ENCODE measurements at places on chromosomes 12 and 14.
A peak's percentile ranks its signal among the peaks of the same experiment; 100 is the strongest.

DNA sequence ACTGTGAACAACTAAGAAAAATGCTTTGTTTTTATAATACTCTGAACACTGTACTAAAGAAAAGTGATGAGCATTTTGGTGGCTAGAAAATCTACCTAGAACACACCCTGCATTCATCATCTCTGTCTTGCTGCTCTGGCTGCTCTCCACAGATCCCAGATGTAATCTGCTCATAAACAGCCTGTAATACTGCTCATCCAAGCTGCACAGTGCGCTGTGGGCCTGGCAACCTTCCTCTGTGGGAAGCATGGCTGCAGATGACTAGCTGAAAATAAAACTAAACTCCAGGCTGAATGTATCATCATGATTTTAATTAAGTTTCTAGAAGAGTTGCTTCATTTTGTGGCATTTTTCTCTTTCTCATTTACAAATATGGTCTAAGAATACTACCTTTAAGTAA, 200.7 kb downstream of the SLC2A13 start:
- peak; percentile 78 for DNase-seq

GRCh38 chr12:100141998-100142850, 450 bp downstream of the BLTP3B start:
- DNase-seq = peak; percentile 82

GRCh38 chr14:105496831-105497591, 6.0 kb downstream of the TEDC1 start:
- no peak for DNase-seq

DNA sequence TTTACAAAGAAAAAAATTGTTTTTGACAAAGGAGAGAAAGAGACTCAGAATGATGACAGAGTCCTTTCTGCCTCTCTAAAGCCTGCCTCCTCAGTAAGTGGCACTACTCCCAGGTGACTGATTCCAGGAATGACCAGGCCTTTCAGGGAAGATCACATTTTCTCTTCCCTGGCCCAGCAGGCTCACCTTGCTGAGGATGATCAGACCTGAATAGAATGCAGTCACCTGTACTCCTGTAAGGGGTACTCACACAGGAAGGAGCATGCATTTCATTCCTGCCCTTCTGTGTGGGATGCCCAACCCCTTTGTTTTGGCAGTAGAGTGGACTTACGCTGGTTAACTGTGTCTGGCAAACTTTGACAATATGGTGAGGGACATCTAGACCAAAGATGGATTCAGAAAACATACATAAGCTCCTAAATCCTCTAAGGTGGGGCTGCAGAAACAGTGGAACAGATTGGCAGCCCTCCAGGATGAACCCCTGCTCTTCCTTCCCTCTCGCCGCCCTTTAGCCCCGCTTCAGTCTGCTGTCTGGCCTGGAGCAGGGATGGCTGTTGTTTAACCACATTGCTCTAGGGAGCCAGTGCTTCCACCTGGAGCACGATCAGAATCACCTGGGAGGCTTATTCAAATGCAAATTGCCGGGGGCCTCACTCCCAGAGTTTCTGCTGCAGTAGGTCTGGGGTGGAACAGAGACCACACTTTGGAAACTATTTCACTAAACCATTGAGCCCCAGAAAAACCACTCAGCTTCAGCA, 29.8 kb downstream of the ERG28 start:
- DNase-seq = no peak

DNA sequence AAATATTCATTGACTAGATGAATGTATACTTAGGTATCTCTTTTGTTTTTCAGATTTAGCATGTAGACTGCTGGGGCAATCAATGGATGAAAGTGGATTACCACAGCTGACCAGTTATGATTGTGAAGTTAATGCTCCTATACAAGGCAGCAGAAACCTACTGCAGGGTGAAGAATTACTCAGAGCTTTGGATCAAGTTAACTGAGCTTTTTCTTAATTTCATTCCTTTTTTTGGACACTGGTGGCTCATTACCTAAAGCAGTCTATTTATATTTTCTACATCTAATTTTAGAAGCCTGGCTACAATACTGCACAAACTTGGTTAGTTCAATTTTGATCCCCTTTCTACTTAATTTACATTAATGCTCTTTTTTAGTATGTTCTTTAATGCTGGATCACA, 15.3 kb upstream of the SNAPC1 start:
- no peak for DNase-seq

DNA sequence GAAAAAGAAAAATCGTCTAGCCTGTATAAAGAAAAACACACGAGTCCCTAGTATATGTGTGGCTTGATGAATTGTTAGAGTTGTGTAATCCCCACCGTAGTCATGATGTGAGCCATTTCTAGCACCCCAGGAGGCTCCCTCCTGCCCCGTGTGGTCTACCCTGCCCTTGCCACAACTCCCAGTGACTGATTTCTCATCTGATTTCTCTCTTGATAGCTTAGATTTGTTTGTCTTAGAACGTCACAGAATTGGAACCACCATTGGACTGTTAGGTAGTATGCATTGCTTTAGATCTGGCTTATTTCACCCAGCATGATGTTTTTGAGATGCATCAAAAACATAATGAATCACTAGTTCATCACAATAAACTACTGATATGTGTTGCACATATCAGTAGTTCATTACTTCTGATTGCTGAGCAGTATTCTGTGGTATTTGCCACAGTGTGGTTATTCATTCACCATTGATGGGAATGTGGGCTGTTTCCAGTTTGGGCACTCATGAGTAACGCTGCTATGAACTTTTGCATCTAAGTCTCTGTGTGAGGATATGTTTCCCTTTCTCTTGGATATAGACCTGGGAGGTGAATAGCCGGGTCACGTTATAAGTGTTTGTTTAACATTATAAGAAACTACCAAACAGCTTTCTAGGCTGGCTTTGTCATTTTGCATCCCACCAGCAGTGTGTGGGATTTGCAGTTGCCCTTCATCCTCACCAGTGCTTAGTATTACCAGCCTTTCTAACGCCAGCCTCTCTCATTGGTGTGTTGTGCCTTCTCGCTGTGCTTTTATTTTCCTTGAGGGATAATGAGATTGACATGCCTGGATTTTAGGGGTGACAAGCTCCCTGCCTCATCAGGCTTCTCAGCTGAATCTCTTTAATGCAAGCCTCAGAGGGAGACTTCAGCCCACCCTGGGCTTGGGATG, 31.9 kb upstream of the NCOR2 start:
- no peak for DNase-seq

GRCh38 chr14:53814392-53814791, 142.2 kb downstream of the BMP4 start:
- DNase-seq = no peak

- DNase-seq = no peak
These were observed 65.6 kb downstream of the CCDC88C start for GRCh38 chr14:91352053-91352452.

- no peak for DNase-seq
These were observed 14.9 kb upstream of the SNAPC1 start for GRCh38 chr14:61747342-61747741.

GRCh38 chr14:44889595-44890471, 71.9 kb downstream of the KLHL28 start:
- no peak for DNase-seq

GRCh38 chr12:16300122-16300521, 22.6 kb upstream of the SLC15A5 start:
- no peak for DNase-seq

DNA sequence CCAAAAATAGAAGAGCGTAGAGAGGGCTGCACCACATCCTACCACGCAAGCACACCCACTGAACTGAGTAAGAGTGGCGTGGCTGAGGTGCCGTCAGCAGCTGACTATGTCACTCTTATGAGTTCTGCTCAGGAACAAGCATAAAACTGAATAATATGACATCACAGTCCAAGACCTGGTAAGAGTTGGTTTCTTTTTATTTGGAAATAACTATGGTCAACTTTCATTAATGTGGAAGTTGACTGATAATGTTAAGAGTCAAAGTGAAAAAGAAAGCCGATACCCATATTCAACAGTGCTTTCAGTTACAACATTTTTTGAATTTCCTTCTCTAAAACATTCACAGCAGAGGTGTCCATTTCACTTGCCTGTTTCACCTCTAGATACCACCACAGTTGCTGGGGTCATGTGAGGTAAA, 44.6 kb downstream of the GNS start:
- no peak for DNase-seq

GRCh38 chr12:127760357-127760756, 506.6 kb upstream of the TMEM132C start:
- no peak for DNase-seq

GRCh38 chr12:110347767-110348166, 55.7 kb downstream of the ANAPC7 start:
- DNase-seq = no peak

DNA sequence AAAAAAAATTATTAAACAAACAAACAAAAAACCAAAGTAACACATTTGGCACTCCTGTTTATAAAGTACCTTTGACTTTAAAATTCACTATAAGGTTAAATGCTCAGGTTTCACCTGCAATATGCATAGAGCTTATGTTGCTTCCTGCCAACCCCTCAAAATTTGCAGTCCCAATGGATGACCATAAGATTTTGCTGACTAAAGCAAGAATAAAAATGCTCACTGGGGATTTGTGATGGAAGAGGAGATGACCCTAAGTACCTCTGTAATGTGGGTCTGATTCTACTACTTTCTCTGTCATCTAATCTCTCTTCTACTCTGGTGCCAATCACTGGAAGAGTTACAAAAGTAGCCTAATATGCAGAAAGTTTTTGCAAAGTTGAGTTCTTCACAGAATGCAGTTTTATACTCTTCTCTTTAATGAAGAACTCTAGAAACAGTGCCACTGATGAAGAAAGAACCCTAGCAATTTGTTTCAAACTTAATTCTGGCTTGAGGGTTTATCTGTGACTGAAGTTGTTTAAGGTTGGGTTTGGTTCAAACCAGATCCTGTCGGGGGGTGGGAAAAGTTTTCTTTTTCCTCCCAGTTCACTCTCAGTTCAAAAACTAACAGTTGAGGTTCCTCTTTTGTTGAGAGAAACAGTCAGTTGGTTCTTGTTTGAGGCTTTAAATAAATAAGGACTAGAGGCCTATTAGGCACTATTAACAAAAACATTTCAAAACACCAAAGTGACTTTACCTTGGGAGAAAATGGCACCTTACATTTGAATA, 10.9 kb downstream of the WASHC3 start:
- DNase-seq = no peak

DNA sequence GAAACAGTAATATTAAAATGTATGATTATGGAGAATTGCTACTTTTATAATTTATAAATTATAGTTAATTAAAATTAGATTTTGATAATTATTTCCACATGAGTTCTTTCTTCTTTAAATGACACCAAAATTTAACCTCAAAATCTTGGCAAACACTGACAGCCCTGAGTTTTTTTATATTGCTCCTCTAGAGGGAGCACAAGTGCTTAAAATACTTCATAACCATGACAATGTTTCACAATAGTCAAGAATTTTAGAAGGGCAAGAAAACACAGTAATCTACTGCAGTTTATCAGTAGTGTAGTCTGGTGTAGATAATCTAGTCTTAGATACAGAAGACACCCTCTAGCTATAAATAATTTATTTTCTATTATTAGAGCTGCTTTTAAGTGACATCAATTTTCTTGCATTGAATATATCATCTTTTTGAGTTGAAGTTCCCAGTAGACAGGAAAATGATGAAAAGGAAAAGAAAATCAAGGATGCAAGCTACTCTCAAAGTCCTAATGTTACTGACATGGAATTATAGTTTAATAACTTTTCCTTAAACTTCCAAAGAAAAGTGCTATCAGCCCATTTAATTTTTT, 14.3 kb upstream of the PTGER2 start:
- no peak for DNase-seq

- DNase-seq = no peak
These were observed 106.7 kb downstream of the PPM1A start for GRCh38 chr14:60355768-60356167.

GRCh38 chr12:13171921-13172859, 24.3 kb upstream of the EMP1 start:
- peak; percentile 37 for DNase-seq

DNA sequence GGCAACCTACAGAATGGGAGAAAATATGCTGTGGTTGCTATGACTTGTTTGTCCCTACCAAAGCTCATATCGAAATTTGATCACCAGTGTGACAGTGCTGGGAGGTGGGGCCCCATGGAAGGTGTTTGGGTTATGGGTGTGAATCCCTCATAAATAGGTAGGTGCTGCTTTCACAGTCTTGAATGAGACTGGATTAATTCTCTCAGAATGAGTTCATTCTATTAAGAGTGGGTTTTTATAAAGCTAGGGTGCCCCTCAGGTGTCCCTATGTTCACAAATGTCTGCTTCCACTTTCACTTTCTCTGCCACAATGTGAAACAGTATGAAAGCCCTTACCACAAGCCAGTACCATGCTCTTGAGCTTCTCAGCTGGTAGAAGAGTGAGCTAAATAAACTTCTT, 133.5 kb downstream of the CPNE8 start:
- no peak for DNase-seq

- DNase-seq = no peak
These were observed 350.4 kb downstream of the BMP4 start for GRCh38 chr14:53606203-53606602.

- DNase-seq = no peak
These were observed 26.8 kb downstream of the AREL1 start for GRCh38 chr14:74685921-74686678.

- no peak for DNase-seq
These were observed 67.0 kb downstream of the ARF6 start for GRCh38 chr14:49959822-49960408.

DNA sequence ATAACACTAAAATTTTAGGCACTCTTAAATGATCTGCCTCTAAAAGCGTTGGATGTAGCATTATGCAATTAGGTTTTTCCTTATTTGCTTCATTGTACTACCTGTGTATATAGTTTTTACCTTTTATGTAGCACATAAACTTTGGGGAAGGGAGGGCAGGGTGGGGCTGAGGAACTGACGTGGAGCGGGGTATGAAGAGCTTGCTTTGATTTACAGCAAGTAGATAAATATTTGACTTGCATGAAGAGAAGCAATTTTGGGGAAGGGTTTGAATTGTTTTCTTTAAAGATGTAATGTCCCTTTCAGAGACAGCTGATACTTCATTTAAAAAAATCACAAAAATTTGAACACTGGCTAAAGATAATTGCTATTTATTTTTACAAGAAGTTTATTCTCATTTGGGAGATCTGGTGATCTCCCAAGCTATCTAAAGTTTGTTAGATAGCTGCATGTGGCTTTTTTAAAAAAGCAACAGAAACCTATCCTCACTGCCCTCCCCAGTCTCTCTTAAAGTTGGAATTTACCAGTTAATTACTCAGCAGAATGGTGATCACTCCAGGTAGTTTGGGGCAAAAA, 4.1 kb downstream of the CDKN1B start:
- DNase-seq = no peak

DNA sequence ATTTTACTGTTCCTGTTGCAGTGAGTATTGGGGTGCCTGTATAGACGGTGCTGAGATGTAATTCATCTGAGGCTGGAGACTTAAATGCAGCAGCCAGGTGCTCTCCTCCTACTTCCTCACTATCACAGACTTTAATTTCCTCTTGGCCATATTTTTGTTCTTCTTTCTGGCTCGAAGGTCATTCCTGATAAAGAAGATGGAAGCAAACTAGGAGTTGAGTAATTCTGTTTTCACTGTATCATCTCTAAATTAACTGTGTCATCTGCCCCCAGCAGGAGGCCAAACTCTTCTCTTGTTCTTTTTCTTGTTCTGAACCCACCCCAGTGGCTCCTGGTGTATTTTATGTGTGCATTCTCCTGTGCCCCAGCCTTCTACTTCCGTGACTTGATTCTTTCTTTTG, 141.7 kb upstream of the ARHGAP5 start:
- DNase-seq = no peak
